ENCODE measurements at places on chromosomes 5 and 9.

DNA sequence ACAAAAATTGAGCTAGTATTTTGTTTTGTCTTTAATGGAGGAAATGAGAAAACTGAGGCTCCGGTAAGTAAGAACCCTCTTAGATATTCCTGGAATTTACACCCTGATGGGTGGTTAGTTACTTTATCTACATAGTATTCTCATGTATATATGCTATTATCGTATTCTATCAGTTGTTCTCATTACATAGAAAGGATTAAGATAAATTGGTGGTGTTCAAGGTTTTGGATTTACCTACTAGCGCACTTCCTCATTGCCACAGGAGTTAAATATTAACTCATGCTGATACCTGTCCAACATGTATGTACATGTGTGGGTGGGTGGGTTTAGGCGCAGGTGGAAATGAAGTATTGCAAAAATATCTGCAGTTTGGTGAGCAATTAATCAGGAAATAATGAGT lies 61.1 kb upstream of the IFNE start:
- DNase-seq: no peak

GRCh38 chr5:6822556-6823343 lies 109.5 kb downstream of the TENT4A start:
- DNase-seq: no peak

DNA sequence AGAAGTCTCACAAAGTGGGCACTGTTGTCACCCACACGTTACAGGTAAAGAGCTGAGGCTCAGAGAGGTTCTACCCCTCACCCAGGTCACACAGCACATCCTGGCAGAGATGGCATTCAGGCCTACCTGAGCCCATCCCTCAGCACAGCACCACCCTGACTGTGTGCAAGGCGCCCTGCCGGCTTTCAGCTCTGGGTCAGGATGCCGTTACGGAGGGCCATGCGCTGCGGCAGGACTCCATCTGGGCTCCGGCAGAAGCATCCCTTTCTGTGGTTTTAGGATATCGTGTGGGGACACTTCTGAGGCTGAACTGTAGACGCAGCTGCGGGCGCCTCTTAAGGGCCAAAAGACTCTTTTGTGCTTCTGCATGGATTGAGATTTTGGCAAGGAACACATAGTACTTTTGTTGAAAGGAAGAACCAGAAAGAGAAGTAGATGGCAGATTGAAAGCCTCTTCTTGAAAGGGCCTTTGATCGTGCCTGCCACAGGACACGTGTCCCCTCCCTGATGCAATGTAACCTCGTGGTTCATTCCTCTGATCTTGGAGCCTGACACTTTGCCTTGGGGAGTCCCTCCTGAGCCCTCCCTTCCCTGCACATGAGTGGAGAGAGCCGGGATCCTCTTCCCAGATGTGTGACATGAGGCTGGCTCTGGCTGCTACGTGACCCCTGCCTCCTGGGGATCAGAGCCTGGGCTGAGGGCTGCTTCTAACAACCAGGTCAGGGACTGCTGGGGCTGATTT lies 31.3 kb downstream of the USP20 start:
- no peak for DNase-seq

GRCh38 chr5:170537451-170538095 lies 33.8 kb downstream of the KCNIP1 start:
- DNase-seq: no peak

- DNase-seq: no peak
Measured at GRCh38 chr5:3893527-3893926, 297.9 kb downstream of the IRX1 start.

GRCh38 chr9:108468364-108468763 lies 387.4 kb downstream of the ACTL7B start:
- DNase-seq: peak; percentile 4

GRCh38 chr9:128683340-128684064 lies 5.5 kb upstream of the SET start:
- no peak for DNase-seq

GRCh38 chr9:132857616-132858342 lies 20.3 kb downstream of the AK8 start:
- no peak for DNase-seq

DNA sequence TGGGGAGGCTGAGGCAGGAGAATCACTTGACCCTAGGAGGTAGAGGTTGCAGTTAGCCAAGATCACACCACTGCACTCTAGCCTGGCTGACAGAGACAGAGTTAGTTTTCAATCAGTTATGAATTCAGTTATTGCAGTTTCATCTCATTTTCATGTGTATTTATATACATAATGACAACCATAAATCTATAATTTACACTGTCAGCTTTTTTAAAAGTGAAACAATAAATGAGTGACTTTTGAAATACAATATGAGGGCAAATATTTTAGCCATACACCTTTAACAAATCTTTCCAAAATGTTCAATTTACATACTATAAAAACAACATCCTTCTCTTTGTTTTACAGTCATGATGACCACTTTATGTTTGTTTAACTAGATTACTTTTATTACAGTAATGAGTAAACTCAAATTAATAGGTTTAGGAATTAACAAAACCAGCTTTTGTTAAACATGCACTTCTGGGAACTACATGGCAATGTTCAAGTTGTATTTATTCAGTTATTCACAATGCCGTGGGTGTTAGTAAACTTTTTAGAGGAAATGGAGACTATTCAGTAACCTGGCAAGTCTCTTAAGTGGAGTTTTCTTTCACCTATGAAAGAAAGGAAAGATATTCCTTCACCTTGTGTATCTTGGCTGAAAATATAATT lies 12.7 kb downstream of the TYRP1 start:
- DNase-seq: no peak

DNA sequence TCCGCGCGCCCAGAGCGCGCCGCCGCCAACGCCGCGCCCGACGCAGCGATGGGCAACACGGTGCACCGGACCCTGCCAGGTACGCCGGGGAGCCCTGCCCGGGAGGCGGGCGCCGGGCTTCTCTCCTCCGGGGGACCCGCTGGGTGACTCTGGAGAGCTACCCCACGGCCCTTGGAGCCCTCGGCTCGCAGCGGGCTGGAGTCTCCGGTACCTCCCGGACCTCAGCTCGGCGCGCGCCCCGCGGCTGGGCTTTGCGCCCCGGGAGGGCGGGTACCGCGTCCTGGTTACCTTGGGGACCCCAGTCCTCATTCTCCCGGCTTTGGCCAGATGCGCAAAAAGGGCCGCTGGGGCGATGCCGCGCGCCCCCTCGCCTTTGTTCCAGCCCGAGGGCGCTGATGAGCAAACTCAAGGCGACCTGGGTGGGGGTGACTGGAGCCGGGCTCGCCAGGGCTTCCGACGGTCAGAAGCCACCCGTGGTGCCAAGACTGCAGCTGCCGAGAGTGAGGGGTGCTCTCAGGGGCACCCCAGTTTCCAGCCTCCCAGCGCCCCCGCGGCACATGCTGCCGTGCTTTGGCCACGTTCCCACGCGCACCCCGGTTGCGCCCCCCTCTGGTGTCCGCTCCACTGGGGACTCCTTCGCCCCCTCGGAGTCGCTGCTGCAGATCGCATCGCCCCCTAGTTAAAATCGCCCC lies 442 bp downstream of the NEURL1B start:
- DNase-seq: no peak

GRCh38 chr9:108245901-108246300 lies 609.9 kb downstream of the ACTL7B start:
- no peak for DNase-seq

GRCh38 chr9:129571298-129572051 lies 49.4 kb downstream of the C9orf50 start:
- DNase-seq: no peak

DNA sequence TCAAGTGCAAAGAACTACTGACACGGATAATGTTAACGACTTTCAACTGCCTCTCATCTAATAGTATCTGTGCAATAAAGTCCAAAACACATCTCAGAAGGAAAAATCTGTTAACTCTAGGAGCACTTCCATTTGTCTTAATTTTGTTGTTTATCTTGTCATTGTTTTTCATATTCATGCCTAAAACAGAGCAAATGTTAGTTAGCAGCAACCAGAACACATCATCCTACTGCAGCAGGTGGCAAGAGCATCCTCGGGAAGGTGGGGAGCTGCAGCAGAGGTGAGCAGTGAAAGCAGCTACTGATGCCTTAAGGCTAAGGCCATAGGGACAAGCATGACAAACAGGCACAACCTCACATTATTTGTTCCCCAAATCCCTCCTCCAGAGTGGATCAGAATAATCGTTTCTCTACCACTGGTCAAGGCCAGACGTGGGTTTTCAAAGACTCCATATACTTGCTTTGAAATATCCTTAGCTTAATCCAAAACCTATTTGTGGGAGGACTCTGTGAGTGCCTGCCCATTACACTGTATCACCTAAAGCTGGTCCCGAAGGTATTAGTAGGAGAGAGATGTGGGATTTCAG lies 1.0 kb downstream of the HMGCS1 start:
- DNase-seq: no peak

DNA sequence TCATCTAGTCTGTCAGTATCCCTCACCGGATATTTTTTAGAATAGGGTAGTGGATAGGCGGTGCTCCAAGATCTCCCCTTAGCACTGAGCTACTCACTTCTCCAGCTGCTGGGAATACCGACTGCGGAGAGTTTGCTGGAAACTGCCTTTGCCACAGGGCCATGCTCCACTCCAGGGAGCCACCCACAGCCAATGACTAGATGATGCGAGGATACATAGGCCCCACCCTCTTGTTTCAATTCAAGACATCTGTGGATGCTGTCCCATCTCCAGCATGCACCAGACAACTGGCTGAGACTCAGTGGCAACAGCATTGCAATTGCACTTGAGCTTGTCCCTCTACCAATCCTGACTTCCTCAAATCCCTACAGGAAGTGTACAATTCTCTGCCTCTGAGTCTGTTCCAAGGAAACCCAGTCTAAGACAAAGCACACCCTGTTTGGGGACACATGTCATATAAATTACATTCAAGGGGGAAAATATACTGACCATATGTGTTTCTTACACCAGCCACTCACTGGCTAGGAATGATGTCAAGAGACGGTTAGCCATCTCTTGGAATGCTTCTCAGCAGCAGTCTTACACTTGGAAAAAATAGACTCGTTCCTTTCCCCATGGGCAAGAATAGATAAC lies 312.6 kb upstream of the KIF2A start:
- no peak for DNase-seq

DNA sequence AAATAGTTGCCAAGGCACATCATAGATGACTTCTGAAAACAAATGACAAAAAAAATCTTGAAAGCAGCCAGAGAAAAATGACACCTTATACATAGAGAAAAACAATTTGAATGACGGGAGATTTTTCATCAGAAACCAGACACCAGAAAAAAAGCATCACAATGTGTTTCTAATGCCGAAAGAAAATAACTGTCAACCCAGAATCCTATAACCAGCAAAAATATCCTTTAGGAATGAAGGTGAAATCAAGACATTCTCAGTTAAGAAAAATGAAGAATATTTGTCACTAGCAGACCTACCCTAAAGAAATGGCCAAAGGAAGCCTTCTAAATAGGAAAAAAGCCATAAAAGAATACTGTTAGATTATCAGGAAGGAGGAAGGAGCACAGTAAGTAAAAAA lies 54.0 kb downstream of the SPTLC1 start:
- DNase-seq: no peak

DNA sequence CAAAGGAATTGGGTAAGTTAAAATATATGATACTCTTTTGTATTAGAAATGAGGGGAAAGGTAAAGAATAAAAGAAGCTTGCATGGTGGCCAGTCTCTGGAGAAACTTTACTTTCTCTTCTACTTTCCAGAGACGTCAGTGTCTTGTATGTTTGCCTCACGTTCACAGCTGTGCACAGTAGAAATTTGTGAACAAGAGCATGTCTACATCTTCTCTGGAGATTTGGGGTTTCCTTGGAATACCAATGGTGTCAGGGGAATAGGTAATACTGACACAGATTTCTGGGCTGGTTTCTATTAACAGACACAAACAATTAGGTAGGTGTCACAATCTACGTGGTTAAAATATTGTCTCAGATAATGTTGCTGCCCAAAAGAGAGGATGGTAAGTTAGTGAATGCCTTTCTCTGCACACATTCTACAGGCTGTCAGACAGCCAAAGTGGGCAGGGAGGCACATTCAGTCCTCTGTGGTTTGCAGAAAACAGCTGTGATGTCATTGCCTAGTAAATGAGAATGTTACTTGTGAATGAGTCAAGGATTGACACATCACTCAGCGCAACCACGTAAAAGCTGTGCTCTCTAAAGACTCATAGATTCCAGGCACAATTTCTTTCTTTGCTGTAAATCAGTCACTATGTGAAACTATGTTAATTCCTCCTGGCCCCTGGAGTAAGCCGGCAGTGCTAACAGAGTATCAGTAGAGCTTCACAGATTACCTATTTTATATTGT lies 397.1 kb downstream of the MAN2A1 start:
- DNase-seq: peak; percentile 30

DNA sequence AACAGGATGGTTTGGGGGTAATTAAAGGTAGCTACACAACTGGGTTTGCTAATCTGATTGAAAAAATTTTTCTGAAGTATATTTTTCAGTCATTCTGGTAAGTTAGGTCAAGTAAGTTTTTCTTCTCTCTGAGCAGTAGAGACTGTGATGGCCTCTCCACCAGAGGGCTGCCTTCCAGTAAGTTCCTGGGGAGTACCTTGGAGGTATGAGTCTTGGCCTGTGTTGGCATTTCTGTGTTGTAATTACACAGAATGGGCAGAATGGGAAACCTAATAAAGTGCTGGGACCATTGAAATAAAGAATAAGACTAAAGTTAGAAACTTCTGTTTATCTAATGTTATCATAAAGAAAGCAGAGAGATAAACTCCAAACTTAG lies 430.8 kb downstream of the ARHGEF28 start:
- DNase-seq: no peak

DNA sequence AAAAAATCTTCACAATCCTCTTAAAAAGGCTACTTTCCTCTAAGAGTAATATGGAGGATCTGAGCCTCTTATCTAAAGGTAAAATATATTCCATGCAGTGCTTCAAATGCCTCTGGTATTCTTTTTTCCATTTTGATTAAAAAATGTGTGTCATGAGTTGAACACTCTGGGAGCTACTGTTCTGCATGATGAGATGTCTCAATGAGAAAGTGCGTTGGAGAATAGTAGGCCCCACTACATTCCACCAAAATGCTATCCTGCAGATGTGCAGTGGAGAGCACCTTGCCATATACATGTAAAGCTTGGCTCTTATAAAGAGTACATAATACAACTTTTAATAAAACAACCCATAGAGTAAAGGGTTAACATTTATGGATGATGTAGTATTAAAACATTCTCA lies 26.3 kb downstream of the ALDH1A1 start:
- no peak for DNase-seq

DNA sequence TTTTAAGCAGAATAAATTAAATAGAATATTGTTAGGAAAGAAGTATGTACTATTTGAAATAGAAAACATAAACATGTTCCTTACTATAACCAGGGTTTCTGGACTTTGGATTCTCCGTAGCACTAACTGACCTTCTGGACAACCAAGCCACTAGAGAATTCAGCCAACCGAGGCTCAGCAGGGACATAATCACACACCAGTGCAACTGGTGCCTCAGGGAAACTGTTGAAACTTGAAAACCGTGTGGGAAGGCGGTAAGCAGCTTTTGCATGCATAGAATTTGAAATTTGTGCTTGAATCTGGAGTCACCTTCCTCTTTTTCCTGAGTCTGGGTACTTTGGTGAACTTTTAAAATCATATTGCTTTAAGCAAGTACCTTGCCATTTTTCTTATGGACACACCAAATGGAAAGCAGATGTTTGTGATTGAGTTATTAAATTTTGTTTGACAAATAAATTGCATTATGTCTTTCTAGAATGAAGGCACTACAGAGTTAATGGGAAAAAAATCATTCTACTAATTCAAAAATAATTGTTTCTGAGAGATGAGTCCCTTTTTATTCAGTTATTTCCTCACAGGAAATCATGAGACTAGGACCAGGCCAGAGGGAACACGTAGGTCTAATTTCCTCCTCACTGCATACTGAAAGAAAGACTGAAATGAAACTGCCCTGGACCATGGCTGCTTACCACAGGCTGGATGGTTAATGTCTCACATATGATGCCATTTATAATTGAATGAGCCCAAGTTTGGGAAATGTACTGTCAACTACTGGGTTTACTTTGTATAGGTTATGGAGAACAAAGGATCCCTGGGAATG lies 20.6 kb upstream of the SCAMP1 start:
- no peak for DNase-seq

All from stimulated activated CD8-positive, alpha-beta memory T cell treated with anti-CD3 and anti-CD28 coated beads, Interleukin-2, amount 100 ng/mL, for 48 hours (primary cell).